SK-N-DZ (cell line): ENCODE measurements at places on chromosomes 2 and 18.

- DNase-seq: no peak
Observed at GRCh38 chr2:60353406-60353800, 200.1 kb downstream of the BCL11A start.

DNA sequence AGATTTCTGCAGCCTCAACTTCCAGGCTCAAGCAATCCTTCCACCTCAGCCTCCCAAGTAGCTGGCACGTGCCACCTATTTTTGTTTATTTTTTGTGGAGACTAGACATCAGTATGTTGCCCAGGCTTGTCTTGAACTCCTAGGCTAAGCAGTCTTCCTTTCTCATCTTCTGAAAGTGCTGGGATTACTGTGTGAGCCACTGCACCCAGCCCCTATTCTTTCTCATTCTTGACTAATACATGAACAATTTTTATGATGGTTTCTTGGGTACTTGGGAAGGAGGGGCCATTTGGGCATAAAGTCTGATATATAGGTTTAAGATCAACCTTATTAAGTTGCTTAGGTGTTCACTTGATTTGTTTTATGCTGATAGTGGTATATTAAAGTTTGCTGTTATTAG lies 26.2 kb downstream of the EPC2 start:
- no peak for DNase-seq

GRCh38 chr2:3443083-3443482 lies 63.6 kb downstream of the TRAPPC12 start:
- no peak for DNase-seq

DNA sequence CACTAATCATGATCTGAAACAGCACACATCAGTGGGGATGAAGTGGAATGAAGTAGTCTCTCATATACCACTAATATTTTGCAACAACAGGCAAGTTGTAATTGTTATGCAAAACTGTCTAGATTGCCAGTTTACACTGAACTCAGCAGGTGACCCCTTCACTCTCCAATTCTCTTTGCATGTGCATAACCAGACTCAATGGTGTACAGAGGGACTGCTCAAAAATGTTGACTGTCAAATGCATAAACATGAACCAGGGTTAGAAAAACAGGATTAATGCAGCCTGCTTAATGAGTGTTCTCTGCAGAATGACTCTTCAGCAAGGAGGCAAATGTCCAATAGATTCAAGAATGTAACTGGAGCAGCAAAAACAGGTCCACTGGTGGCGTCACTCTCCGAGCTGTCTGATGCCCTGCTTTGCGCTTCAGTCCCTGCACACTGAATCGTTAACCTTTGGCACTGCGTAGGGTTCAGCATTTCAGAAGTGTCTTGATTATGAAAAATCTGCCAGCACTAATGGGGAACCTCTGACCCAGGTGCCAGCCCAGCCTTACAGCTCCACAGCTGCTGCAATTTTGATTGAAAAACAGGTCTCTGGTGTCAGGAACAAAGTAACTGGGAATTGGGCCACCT lies 209.3 kb downstream of the TDRD15 start:
- no peak for DNase-seq

DNA sequence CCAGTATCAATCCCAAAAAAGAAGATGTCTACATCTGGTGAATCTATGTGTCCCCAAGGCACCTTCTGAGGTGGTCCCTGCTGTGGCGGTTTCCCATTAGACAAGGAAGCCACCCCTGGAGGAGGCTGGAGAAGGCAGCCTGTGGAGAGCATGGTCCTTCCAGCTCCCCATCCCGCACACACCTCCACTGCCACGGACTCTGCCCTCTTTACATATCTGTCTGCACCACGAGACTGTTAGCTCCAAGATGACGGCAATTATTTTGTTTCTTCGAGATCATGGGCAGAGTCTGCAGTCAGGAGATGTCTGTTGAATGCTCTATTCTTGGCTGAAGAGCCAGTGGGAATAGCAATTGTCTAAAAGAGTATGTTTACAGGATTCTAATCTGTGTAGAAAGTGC lies 132.0 kb downstream of the OSR1 start:
- no peak for DNase-seq

DNA sequence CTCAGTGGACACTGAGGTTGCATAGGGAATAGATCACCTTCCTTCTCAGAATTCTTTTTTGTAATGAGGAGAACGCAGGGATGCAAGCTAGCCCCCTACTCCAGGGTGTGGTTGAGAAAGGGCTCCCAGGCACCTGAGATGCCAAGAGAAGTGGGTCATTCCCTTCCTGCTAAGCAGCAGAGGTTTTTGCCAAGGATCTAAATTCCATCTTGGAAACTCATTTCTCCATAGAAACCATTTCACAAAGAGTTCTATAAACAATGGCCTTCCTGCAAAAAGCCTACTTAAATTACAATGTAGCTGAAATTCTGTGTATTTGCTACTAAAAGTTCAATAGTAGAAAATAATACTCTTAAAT lies 3.7 kb upstream of the PPP3R1 start:
- DNase-seq: no peak

GRCh38 chr2:38115216-38116032 lies 39.5 kb upstream of the CYP1B1 start:
- DNase-seq: peak; percentile 84

DNA sequence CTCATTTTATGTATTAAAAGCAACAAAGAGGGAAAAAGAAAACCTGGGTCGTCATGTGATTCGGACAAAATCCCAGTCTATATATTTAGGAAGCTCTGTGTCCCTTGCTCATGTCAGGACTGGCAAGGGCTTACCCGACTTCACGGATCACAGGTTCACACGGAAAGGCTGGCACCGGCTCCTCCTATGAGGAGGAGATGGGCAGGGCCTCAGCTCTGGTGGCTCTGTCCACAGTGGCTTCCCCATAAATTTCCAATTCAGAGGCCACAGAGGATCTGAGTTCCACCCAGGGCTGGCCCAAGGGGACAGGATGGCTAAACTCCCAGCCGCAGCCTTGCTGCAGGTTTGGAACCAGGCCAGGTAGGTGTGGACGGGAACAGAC lies 186.8 kb downstream of the BCL2 start:
- no peak for DNase-seq

DNA sequence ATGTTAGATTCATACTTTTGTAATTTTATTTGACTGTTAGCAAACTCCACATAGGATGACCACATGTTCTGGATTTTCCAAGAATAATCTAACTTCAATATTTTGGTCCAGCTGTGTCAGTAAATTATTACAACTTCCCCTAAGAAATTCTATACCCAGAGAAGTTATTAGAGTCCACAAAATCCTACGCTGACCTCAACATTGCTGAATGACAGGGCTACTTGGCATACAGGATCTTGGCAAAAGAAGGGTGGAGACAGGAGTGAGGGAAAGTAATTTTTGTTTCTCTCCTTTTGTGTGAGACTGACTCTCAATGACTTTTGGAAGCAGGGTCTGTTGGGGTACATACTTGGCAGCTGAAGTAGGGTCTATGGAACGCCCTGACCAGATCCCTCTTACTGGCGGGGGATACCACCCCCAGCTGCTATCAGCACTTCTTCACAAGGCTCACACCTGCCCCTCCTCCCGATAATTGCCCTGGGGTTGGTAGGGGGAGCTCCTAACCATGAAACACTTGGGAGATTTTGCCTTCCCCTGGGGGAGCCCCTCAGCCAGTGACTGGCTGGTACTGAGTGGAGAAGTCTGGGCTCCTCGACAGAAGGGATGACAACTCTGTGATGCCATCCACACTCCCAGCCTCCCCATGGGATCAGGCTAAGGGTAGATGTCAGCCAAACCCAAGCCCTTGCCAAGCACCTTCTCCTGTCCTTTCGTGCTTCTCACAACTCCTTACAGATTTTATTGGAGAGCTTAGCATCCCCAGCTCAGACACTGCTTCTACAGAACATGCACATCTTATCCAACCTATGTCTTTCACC lies 110.6 kb upstream of the FHL2 start:
- DNase-seq: no peak

- no peak for DNase-seq
Observed at GRCh38 chr2:177283906-177284305, 19.4 kb upstream of the NFE2L2 start.

GRCh38 chr2:42042631-42043355 lies 5.0 kb upstream of the PKDCC start:
- no peak for DNase-seq

DNA sequence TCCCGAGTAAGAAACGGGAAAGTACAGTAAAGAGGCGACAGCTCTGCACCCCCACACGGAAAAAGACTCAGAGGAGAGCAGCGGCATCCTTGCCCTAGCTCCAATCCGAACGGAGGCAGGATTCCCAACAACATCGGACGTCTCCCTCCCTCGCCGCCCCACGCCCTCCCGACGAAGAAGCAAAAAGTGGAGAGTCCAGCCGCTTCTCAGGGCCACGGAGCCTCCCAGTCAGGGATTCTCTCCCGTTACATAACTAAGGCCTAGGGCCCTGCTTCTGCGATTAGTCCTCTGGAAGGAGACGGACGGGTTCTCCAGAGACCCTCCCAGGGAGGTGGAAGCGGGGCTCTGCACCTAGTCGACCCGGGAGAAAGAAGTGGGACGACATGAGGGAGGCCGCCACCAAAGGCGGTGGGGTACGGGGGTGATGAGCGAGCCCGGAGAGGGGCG lies 587 bp downstream of the SUMO1 start:
- DNase-seq: peak; percentile 45

- DNase-seq: no peak
Observed at GRCh38 chr2:135052997-135053474, 944 bp downstream of the RAB3GAP1 start.
